ENCODE measurements at places on chromosomes 6 and 20. TPM values are rescaled to one million over a fixed set of nuclear protein-coding genes. Genes with fewer than 3 reads are reported as not detected.

DNA sequence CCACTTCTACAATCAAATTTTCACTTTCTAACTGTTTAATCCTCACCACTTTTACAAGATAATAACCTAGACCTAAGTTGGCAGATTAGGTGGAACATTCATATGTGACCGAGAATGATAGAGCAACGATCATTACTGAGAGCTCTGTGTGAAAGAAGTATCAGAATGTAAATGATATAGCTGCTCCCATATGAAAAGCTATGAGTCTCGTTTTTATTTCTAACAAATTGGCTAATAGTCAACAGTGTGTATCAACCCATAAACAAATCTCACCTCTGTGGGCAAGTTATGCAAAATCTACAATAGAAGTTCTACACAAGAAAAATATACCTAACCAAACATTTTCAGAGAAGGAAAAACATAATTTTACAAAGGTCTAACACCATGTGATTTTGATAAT, 3.7 kb downstream of the LGSN start:
- DNase-seq: no peak

DNA sequence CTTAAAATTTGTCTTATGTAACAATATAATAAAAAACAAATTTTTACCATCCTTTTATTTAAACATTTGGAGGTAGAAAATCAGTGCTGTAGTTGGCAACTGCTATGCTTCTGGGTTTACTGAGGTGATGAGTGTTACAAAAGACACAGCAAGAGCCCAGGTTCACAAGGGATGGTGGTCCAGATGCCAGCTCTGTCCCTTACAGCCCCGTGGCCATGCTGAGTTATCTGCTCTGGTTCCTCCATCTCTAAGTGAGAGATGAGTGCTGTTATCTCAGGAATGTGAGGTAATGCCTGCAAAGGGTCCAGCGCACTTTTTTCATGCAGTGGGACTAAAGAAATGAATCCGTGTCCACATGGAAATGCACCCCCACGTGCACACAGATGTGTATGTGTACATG, 17.8 kb downstream of the SYNDIG1 start:
- no peak for DNase-seq

DNA sequence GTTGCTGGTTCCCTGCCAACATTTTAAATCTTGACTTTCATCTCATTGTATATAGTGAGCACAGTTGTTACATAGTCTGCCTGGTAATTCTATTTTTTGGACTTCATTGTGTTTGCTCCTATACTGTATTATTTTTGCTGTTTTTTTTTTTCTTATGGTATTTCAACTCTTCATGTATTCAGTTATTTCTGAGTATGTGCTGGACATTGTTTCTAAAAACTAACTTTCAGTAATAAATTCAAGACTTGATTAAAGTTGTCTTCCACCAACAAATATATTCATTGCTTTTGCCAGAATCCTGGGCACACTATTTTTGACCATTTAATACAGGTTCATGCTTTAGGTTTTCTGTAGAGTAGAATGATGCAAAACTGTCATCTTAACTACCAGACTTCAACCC, 698.3 kb downstream of the MAFB start:
- DNase-seq: no peak

GRCh38 chr20:31719644-31720485, 2.8 kb downstream of the BCL2L1 start:
- DNase-seq: peak; percentile 56

DNA sequence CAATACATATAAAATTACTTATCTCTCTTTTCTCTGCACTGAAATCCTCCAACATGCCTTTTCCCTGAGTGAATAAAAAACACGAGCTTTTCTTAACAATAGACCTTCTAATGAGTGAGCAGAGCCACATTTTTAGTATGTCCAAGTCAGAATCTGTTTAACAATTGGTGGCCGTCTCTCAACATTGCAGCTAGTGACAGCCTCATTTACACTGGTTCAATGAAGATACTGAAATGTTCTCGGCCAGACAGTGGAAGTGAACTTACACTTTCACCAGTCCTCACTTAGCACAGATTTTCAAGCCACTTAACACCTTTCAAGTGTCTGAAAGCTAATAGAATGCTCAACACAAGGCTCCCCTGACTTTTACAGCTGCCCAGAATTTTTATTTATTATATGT, 767.1 kb downstream of the KIF16B start:
- DNase-seq: no peak

Gene SMPD2
- 10.7 TPM for total RNA-seq

Gene TCP11
- total RNA-seq: not detected

Gene CNKSR3
- total RNA-seq: 6.3 TPM

- no peak for DNase-seq
Measured at GRCh38 chr6:38487423-38487822, 152.3 kb downstream of the BTBD9 start.

Gene HDAC2
- 75.2 TPM for total RNA-seq

Data from NCI-H460 (cell line).